ENCODE measurements at places on chromosomes 12 and 14. TPM values are rescaled to one million over a fixed set of nuclear protein-coding genes. Genes with fewer than 3 reads are reported as not detected.

The WNT1 gene
- not detected for total RNA-seq

The NAA30 gene
- total RNA-seq: 19.8 TPM

The TMEM260 gene
- total RNA-seq: 15.0 TPM

The SIRT4 gene
- 4.2 TPM for total RNA-seq

The ACOT6 gene
- total RNA-seq: not detected

The CAPZA3 gene
- not detected for total RNA-seq

The PCED1B gene
- total RNA-seq: 91.8 TPM

The TAS2R9 gene
- total RNA-seq: not detected

The PRB2 gene
- not detected for total RNA-seq

The KITLG gene
- 0.16 TPM for total RNA-seq

- DNase-seq: no peak
Observed at GRCh38 chr14:79544698-79545070, 666.6 kb downstream of the DIO2 start.

DNA sequence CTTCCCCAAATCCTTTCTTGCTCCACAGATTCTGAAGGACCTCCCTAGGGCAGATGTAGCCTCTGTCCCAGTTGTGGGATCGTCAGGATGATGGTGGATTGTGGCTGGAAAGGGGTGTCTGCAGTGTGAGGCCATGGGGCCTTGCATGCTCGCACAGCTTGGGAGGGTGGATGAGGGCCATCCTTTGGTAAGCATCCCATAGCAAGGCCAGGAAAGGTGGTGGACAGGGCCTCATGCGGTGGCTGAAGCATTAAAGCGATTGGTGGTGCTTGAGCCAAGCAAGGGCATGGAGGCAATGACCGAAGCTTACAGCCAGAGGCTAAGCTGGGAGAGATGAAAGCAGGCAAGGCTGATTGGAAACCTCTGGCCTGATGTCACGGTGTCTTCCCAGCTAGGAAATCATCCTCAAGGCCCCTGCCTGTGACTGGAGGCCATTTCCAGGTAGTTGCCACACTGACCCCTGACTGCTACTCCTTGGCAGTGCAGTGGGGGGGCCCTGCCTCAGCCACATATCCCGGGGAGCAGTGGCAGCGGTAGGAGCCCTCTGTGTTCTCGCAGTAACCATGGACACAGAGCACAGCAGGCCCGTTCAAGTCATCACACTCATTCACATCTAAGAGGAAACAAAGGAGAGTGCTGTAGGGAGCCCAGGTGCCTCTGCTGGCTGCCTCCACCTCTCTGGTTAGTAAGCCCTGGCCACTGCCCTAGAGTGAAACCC lies 7.0 kb downstream of the ISCA2 start:
- no peak for DNase-seq

DNA sequence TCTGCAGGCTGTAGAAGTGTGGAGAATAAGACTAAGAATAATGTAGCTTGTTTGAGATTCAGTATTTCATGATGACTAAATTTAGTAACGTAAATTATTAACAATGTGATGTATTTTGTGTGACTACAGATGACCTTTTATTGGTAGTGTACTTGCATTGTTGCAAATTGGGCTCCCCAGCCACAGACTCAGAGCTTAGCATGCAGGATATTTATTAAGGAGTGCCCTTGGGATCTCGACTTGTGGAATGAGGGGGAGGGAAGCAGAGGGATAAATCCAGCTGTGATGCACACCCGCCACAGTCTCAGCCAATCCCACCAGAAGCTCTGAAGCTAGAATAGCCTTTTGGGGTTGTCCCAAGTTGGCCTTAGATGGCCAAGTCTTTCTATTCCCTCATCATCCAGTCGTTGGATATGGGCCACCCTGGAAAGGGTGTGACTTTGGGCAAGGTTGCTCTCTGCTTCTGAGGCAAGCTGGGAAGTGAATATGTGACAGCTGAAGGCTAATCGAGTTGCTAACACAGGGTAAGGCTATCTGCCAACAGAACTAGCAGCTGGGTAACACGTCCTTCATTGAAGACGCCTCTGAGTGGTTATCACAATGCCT lies 42.1 kb upstream of the USP44 start:
- no peak for DNase-seq

DNA sequence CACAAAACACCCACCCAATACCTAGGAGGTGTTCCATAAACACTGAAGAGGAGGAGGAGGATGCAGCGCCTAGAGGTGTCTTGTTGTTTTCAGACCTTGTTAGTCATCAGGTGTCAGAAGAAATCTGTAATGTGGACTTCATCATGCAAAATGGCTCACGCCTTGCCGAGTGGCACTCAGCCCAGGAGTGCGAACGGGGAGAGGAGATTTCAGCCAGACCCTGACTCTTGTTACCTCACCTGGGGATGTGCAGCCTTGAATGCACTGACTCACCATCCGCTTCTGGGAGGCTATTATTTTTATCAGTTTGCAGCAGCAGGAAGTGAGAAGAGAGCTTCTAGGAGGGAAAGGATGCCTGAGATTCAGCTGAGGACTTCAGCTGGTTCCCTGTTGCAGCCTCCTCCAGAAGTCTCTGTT lies 48.2 kb upstream of the PLXNC1 start:
- peak; percentile 76 for DNase-seq

DNA sequence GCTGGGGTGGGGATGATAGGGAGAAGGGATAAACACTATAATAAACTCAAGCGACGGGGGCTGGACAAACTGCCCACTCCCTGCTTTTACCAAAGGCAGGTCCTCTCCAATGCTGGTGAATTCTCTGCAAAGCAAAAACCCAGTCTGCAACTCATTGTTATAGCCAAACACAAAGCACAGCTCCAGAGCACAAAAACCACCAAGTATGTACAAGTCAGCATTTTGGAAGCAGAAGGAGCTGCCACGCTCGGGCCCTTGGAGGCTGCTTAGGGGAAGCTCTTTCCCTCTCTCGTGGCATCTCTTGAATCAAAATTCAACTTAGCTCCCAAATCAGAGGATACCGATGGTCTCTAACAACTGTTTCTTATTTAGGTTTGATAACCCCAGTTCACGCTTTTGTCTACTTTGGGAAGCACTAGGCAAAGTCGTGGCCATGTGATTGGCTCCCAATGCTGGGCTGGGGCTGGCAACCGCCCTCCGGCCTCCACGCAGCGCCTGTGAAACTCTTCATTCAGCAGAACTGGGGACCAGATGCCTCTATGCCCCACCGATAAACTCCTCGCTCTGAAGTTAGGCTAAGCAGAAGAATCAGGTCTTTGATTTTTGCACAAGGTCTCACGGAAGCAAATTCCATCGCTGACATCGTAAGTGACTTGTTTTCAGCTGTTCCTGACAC lies 158.5 kb upstream of the FOXN3 start:
- no peak for DNase-seq

DNA sequence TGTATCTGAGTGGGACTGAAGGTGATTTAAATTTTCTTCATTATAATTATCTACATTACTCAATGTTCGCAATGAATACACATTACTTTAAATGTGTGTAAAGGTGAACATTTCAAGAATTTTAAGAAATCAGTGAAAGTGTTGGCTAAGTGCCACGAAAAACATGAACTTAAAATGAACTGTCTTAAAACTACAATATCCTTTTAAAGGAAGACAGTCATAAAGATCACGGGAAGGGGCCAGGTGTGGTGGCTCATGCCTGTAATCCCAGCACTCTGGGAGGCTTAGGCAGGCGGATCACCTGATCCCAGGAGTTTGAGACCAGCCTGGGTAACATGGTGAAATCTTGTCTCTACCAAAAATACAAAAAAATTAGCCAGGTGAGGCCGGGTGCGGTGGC lies 11.2 kb downstream of the MOK start:
- no peak for DNase-seq

DNA sequence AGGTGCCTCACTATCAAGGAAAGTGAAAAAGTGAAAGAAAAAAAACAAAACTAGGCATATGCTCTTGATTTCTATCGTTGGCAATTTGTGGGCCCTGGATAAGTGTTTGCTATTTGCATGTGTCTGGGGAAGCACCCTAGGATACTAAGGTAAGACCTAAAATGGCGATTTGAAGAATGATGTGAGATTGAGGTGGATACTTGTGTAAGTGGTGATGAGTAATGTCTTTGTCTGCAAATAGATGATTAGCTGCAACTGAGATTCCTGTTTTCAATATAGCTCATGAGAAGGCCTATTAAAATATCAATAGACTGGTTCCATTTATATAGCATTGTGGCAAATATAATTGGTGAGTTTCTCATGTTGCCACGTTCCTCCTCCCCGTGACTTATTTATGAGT lies 261.7 kb downstream of the NEDD1 start:
- no peak for DNase-seq

DNA sequence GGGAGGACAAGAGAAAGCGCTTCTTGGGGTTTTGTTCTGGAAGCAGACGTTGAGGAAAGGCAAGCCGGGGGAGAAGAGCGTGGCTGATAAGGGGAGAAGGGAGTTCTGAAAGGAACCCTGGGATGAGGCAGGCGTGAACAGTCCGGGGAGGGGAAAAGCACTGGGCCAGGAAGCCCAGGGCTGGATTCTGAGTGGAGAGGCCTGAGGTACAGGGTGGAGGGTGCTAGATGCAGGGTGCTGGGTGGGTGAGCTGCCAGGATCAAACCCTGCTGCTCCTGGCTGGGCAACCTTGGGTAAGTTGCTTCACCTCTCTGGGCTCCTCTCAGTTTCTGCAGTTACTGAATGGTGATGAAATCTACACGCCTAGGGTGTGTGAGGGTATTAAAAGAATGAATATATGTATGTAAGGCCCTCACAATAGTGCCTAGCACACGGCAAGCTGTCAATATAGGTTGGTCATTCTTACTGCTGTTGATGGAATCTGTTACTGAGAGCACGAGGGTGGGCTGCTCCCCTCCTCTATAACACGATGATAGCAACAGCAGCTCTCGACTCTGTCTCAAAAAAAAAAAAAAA lies 138.5 kb downstream of the RBM19 start:
- DNase-seq: no peak

DNA sequence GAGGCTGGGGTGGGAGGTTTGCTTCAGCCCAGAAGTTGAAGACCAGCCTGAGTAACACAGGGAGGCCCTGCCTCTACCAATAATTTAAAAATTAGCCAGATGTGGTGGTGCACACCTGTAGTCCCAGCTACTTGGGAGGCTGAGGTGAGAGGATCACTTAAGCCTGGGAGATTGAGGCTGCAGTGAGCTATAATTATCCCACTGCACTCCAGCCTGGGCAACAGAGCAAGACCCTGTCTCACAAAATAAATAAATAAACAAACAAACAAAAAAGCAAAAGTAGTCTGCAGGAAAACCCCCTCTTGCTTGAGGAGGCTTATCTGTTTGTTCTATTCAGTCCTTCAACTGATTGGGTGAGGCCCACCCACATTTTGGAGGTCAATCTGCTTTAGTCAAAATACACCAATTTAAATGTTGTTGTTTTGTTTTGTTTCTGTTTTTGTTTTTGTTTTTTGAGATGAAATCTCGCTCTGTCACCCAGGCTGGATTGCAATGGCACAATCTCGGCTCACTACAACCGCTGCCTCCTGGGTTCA lies 24.9 kb upstream of the TXNRD1 start:
- DNase-seq: no peak

DNA sequence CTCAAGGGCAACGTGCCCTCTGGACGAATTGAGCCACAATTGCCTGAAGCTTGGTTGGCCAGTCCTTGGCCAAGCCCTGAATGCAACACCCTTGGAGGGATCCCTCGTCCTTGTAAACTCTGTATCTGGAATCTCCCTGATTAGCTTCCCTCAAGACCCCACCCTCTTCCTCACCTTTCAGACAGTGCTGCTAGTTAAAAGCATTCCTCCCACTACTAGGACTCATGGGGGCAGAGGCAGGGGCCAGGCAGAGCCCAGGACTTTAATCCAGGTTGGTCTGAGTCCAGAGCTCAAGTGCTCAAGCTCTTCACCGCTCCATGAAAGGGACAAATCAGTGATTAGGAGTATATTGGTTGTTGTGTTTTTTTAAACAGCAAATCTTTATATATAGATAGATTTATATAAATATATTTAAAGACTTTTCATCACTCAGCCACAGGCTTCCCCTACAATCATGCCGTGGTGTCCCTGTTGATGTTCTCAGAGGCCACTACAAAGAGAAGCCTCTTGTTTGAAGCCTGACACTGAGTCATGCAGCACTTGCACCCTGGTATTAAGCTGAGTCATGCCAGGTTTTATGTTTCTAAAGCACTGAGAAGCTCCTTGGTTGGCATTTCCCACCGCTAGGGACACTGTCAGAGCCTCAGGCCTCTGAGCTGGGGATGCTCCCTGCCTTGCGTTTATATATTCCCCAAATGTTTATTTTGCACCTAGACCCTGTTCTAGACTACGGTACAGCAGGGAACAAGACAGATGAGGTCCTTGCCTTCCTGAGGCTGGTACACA lies 53.8 kb upstream of the GSC start:
- DNase-seq: no peak

DNA sequence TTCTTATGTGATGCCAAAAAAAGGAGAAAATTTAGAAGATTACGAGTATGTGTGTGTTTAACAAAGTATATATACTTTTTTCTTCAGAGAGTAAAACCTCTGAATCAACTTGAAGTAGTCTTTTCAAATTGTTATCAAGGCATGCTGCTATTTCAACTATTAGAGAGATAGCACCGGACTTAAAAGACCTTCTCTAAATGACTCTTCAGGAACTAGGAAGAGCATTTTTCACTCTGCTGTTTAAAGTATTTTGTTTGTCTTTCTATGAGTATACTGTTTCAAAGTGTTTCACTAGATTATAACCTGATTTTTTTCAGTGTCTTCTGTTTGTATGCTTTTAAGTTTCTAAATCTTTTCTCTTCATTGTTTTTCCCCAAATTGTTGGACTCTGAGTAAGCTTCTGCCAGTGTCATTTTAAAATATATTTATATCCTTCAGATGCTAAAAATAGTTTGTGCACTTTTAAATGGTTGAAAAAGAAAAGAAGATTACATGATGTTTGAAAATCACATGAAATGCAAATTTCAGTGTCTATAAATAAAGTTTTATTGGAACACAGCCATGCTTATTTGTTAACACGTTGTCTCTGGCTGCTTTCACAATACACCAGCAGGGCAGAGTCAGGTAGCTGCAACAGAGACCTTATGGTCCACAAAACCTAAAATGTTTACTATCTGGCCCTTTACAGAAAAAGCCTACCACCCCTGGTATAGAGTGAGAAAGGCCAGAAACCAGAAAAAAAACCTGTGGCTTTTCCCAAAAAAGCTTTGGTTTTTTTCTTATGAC lies 21.3 kb downstream of the CRADD start:
- no peak for DNase-seq

GRCh38 chr12:118830296-118830695 lies 151.0 kb upstream of the SRRM4 start:
- DNase-seq: no peak

DNA sequence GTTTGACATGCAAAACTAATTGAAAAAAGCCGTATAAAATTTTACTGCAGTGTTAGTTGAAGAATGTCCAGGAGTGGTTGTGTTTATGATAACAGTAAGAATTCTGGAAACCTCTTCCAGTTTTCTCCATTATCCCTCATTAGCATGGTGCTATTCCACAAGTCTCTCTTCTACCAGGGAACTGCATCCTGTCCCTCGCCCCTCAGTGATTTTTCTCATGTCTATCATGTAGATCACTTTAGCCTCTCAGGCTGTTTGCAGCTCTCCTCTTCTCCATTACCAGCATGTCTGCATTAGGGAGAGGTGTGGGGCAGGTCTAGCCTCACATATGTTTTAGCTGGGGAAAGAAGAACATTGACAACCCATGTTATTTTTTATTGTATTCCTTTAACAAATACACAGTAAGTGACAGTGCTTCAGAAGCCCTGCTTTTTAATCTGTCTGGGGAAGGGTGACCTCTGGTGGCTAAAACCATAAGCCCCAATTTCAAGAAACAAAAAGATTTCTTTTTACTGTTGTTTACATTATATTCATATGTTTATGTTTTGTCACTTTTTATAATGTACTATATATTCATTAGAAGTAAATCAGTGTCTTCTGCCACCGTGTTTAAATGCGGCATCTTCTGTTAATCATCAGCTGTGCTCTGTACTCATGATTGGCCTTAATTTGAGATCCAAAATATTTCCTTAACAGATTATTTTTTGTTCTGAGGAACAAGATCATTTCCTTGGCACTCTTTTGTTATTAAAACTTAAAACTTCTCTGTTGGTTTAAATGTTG lies 70.7 kb downstream of the RASSF8 start:
- DNase-seq: peak; percentile 24

All from activated T-cell treated with anti-CD3 and anti-CD28 coated beads, Interleukin-2, amount 50 U/mL, for 72 hours (primary cell).